AG09309 (cell line): ENCODE measurements at places on chromosomes 7 and 10.

- DNase-seq, result no peak
Observed at GRCh38 chr7:158586499-158587161, 993 bp downstream of the PTPRN2 start.

DNA sequence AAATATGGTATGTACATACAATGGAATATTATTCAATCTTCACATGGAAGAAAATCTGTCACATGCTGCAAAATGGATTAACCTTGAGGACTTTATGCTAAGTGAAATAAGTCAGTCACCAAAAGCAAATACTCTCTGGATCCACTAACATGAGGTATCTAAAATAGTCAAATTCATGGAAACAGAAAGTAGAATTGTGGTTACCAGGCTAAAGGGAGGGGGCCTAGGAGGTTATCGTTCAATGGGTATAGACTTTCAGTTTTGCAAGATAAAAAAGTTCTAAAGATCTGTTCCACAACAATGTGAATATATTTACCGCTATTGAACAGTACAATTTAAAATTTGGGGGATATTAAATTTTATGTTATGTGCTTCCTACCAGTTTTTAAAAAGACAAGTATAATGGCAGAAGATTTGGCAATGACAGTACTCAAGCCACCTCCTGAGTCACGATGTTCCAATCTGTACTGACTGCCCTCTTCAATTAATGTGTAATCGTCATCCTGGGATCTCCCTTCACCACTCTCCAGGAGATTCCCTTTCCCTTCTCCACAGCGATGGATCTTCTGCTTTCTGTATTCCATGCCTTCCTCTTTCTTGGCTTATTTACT is 32.3 kb upstream of the IL6 start:
- no peak for DNase-seq

- no peak for DNase-seq
Observed at GRCh38 chr7:5470816-5471215, 47.2 kb upstream of the TNRC18 start.

GRCh38 chr10:125187238-125188194 is 27.2 kb upstream of the CTBP2 start:
- DNase-seq, result no peak

DNA sequence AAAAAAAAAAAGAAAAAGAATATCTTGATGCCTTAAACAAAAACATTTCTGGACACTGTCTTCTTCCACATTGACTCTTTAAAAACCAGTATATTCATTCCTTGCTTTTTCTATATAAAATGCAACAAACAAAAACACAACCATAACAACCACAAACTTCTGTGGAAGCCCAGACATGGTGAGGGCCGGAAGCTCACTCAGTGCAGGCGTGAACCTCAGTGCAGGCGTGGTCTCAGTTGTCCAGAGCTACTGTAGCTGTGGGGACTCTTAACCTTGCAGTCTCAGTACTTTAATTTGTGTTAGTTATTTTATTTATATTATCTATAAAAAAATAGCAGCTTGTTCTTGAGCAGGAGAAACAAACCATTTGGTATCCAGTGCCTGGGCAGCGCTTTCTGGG is 131.8 kb downstream of the DOCK1 start:
- DNase-seq, result no peak

GRCh38 chr7:36597090-36597773 is 127.1 kb downstream of the AOAH start:
- no peak for DNase-seq

DNA sequence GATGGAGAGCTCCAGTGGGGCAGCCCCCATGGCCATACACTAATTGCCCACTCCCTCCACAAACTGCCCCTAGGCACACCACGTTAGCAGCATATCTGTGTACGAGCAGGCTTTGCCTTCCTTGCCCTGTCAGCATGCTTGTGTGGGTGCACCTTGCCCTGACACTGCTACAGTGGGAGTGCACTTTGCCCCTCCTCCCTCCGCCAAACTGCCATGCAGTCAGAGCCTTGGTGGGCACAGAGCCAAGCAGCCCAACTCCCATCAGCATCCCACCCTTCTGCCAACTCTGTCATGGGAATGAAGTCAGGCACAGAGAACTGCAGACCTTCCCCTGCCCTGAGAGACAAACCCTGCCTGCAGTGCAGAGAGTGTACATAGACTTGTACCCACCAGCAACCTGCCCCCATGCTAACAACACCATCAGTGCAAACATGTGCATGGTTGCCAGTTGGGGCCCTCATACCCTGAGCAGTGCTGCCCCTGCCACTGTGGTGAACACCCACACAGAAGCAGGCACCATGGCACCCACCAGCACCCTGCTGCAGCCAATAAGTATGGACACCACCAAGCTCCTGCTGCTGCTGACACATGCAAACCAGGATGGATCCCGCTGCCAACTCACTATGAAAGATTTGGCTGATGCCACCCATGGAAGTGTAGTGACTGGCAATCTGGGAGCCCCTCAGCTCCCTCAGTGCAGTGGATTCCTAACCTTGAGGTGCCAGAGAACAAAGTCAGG is 1197.7 kb upstream of the CELF2 start:
- no peak for DNase-seq

DNA sequence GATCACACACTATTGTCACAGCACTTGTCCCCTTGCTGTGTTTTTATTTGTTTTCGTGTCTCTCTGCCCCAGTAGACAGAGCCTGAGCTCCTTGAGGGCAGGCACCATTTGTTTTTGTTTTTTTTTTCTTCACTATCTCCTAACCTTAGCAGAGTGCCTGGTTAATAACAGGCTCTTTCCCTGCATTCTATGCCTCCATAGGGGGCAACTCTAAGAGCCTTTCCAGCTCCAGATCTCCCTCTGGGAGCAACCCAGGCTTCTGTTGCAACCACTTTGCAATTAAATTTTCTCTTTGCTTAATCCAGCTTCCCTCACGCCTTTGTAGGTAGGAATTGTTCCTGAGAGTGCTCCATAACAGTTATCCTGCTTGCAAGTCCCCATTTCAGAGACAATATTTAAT is 148.4 kb downstream of the PLXDC2 start:
- no peak for DNase-seq

- DNase-seq, result no peak
Observed at GRCh38 chr7:30159163-30159562, 24.4 kb downstream of the MTURN start.

DNA sequence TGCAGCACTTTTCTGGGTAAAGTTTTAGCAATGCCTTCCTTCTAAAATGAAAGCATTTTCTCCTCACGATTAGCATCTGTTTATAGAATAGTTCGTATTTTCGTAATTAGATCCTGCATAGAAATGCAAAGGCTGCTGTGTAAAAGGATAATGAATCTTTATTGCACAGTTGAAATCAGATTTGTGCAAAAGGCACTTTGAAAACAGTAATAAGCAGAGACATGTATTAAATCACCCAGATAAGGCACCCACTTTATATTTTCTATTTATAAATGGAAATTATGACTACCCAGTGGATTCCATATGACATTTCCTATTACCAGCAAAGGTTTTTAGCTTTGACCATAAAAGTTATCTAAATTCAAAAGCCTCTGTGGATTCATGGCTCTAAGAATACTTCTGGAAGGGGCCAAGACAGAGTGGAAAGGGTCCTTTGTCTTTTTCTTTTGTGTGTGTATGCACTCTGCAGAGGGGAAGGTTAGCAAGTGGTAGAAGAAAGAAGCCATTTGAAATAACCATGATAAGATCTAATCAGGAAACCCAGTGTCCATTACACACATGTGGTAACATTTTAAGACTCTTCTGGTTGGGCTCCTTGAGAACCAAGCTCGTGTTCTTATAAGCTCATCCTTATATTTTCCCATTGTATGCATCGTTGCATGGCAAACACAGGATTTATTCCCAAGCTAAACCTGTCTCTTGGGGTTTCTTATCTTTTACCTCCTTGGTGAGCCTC is 612.1 kb downstream of the AUTS2 start:
- no peak for DNase-seq

DNA sequence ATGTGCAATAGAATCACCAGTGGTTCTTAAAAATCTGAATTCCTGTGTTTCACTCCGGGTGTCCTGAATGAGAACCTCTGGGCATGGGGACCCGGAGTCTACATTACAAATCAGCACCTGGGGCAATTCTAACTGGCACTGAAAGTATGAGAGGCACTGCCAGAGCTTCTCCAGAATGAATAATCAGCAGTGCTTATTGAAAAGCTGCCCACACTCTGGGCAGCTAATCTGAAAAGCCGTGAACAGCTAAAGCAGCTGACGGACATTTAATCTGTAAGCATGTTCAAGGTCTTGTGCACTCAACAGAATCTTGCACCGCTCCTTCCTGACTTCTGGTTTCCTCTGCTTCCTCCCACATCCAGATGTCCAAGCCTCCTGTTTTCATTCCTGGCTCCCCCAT is 113.3 kb upstream of the KIF5B start:
- DNase-seq, result no peak

GRCh38 chr7:91045606-91046005 is 218.6 kb upstream of the FZD1 start:
- DNase-seq, result no peak

DNA sequence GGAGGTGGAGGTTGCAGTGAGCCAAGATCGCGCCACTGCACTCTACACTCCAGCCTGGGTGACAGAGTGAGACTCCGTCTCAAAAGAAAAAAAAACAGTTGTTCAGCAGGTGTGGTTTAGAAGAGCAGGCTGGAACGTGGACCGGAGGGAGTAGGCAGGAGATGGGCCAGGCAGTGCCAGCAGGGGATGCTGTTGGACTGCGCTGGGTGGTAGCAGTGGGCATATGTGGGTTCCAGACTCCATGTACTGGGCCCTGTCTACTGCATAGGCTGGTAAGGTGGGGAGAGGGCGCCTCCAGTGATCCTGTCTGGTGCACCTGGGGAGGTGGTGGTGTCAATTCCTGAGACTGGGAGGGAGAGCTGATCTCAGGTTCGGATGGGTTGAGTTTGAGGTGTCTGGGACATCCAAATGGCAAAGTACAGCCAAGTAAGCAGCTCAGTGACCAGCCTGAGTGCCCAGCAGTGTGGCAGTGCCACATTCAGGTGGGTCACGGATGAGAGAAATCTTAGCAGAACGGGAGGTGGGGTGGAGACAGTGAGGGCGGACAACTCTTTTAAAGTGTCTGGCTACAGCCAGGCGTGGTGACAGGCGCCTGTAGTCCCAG is 25.9 kb downstream of the SFXN4 start:
- no peak for DNase-seq

- no peak for DNase-seq
Observed at GRCh38 chr7:128167042-128167701, 73.9 kb upstream of the LEP start.

- peak; percentile 77 for DNase-seq
Observed at GRCh38 chr7:75937958-75938786, 23.2 kb downstream of the POR start.

- DNase-seq, result no peak
Observed at GRCh38 chr7:108293149-108293612, 163.0 kb upstream of the LAMB4 start.

- no peak for DNase-seq
Observed at GRCh38 chr7:69763513-69763912, 165.2 kb downstream of the AUTS2 start.

DNA sequence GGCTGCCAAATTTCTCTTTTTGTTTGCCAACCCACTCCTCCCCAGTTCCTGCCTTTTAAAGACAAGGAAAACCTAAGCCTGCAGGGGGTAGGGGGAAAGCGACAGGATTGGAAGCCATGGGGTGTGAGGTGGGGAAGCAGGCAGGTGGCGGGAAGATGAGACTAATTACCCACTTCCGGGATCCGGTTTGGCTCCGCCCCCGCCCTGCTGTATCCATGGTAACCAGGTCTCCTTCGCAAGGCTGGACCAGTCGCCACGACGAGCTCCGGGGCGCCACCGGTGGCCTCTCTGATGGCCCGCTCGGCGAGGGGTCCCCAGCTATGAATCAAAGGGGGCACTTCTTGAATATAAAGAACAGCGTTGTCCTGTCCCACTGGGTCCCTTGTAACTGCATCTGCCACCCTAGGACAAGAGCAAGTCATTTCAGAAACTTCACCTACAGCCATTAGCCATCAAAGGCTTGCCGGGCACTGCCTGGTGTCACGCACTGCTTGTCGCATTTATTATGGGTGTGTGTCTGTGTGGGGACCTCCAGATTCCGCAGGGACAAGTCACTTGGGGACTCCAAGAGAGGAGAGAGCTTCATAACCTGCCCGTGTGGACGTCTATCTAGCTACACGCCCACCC is 55.4 kb upstream of the LMTK2 start:
- no peak for DNase-seq

GRCh38 chr10:77377034-77377433 is 260.6 kb downstream of the KCNMA1 start:
- no peak for DNase-seq

DNA sequence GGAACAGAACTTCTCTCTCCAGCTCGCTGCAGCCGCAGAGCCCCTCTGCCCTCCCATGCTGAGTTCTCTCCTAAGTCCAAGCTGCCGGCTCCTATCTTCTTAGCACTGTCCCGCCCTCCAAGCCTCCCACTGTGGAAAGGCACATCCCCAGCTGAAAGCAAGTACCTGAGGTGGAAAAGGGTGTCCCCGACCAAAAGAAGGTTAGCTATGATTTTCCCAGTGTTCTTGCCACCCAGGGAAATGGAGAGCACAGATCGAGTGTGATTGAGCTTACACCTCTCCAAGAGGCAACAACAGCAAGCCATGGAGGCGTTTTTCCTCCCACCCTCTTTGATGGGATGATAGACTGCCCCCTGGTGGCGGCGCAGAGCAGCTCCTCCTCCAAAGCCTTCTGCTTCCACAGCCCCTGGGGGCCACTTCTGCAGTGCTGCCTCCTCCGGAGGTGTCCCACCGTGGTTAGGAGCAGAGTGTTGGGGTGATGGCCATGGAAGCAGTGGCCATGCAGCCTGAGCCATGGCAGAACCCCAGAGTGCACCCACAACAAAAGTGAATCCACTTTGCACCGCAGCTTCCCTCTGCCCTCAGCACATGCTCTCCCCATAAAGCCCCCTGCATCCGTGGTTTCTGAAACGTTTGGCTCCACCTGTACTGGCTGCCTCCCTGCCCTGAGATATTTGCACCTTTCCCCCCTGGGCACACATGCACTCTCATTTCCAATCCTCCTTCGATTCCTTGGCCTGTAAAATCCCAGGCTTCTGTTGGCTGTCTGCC is 143.1 kb upstream of the STK17A start:
- no peak for DNase-seq
